Fibroblast of villous mesenchyme (primary cell): ENCODE measurements at places on chromosomes 1 and 21.

DNA sequence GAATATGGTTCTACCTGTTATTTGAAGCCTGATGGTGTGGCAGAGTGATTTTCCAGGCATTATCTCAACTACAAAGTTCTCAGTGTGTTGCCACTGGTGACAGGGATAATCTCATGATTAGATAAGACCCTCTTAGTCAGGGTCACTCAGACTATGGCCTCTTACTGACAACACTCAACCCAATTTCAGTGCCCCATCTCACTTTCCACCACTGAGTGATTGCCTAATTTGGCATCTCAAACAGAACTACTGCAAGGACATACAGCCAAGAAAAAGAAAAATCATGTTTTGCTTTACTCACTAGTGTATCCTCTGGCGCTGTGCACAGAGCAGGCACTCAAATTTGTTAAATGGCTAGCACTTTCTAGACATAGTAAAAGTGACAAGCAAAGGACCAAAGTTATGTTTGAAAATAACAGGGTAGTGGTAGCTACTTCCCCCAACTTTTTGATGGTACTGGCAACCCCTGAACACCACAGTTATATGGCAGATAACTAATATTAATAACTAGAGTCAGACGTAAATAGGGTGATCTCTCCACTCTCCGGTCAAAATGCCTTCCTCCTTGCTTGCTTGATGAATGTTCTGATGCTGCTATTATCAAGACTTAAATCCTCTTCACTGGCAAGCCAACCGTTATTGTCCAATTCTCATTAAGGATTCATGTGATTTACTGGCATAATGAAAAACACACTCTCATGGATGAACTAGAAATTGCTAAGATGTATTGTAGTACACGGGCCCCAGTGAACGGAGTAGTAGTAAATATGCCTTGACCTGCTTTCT is 37.1 kb upstream of the SLC30A10 start:
- DNase-seq = no peak

GRCh38 chr21:27047658-27048314 is 80.9 kb upstream of the ADAMTS5 start:
- peak; percentile 37 for DNase-seq

- DNase-seq = no peak
Measured at GRCh38 chr21:27021801-27022200, 54.9 kb upstream of the ADAMTS5 start.

- no peak for DNase-seq
Measured at GRCh38 chr1:119516680-119517079, 9.7 kb downstream of the HSD3B1 start.

GRCh38 chr1:157105298-157105987 is 5.8 kb upstream of the ETV3L start:
- DNase-seq = no peak

GRCh38 chr1:24502709-24503058 is at the start of gene RCAN3:
RCAN3 (plus strand) TSS chr1:24502836; CDS start chr1:24514373, 11,537 bp downstream.
- DNase-seq = peak; percentile 79

DNA sequence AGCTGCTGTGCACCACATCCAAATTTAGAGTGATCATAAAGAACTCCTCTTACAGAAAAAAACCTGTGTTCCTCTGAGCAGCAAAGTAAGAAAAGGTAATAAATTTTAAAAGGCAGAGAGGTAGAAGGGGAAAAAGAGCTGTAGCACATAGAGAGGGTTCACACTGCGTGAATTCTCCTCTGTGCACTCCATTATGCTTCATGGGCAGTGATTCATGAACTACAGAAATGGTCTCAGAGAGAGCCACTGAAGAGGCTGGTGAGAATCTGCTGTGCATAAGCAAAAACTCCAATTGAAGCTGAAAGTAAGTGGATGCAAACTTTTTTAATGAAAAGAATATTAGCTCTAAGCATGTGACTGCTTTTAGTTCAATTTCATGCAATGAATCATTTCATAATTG is 65.0 kb downstream of the CRB1 start:
- no peak for DNase-seq

DNA sequence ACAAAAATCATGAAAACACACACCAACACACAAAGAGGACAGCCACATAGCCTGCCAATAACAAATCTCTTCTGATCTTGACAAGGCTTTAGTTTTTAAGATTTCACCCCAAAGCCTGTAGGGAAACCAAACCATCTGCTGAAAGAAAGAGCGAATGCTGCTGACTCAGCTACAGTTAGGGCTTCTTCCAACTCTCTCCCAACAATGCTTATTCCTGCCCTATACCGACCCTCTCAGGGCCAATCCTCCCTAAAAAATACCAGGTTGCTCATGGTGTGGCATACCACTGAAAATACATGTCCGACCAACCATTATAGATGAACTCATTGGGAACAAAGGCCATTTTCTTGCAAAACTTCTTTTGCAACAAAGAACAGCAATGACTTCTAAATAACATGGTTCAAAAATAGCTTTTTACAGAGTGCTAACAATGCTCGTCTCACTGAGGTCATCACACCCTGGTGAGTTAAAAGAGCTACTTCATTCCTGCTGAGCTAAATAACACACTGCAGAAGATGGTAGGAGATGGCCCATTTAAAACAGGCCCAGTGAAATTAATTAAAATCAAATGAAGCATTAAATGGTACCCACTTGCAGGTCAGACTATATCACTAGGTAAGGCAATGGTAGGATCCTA is 86.1 kb downstream of the KIAA0319L start:
- DNase-seq = no peak

DNA sequence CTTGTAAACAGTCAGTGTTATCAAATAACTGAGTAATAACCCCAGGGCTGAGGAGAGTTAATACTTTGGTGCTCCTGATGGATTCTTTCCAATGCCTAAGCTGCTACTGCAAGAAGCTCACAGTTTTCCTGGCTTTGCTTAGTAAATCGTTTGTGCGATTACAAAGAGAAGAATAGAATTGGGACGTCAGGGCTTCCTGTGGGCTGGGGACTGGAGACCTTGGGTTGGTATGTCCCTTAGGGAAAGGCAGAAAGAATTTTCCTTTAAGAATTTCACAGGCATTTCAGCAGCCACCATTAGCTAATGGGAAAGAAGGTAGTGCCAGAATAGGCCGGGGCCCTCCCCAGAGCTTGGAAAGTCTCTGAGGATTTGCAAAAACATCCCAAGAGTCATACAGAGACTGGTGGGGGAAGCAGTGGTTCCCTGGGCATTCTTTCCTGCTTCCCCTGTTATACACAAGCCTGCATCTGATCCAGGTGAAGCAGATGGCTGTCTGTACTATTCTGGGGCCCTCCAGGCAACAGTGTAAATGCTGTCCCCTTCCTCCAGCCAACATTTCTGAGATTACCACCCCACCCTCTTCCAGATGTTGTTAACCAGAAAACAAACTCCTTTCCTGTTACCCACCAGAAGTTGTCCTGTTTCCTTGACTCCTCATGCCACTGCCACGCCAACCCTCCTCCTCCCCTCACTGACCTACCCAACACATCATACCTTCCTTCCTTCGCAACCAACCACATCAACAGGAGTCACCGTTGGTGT is 40.2 kb downstream of the PLXNA2 start:
- no peak for DNase-seq

GRCh38 chr1:17732475-17732874 is 22.7 kb upstream of the ACTL8 start:
- DNase-seq = peak; percentile 2

DNA sequence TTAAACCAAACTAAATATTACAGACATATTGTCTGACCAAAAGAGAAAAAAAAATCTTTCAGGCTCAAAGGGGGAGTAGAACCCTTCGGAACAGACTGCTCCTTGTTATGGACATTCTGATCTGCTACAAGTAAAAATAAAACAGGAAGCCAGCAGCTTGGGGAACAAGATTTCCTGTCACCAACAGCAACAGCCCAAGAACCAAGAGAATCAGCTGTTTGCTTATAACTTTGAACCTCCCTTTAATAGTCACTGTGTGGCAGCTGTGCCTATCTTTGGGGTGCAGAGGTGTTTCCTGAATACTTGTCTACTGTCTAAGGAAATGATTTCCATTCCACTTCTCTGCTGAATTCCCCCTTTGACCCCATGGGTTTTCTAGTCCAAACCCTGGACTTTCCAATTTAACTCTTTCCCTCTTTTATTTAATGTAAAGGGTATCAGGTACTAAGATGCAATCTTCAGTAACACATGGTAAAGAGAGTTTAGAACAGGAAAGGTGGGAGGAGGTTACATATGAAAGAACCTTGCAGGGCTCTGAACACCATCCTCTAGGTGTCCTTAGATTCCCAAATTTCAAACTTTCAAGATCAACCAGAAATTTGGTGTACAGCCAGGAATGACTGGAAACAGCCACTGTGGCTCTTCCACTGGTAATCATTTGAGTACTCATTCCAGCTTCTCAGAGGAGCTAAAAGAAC is 38.6 kb downstream of the GPR3 start:
- peak; percentile 22 for DNase-seq

- no peak for DNase-seq
Measured at GRCh38 chr1:199690496-199690895, 337.0 kb upstream of the NR5A2 start.

- DNase-seq = no peak
Measured at GRCh38 chr1:226029093-226029496, 30.0 kb upstream of the SDE2 start.

DNA sequence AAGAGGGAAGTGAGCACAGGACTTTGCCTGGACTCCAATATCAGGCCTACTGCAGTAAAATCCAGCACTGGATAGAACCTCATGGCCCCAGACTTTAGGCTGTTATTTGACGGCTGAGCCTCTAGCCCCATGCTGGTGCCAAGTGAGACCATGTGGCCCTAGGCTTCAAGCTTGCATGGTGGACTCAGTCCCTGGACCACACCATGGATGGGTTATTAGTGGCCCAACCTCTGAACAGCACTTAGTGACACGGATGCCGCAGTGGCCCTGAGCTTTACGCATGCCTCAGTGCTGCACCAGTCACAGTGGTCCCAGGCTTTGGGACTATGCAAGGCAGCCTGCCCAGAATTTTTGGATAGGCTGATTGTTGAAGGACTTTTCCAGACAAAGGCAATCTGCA is 13.0 kb downstream of the IFI44L start:
- no peak for DNase-seq

DNA sequence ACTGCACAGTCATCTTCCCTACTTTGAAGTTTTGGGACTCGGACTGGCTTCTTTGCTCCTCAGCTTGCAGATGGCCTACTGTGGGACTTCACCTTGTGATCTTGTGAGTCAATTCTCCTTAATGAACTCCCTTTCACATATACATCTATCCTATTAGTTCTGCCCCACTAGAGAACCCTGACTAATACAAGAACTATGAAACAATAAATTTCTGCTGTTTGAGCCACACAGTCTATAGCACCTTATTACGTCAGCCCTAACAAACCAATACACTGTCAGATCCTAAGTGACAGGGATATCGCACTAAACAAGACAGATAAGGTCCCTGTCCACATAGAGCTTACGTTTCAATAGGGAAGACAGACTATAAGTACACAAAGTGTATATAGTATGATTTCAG is 120.1 kb downstream of the PLPP3 start:
- DNase-seq = no peak

DNA sequence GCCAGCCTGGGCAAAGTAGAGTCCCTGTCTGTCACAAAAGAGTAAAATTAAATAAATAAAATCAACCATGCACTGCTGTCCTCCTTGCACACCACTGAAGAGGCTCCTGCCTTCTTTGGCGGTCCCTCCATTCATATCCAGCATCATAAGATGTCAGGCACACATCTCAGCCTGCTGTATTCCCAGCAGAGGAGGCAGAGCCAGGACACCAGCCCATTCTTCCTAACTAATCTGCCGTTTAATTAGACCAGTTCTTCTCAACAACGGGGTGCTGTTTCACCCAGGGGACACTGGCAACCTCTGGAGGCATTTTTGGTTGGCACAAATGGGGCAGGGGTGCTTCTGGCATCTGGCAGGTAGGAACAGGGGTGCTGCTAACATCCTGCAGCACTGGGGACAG is 119.7 kb downstream of the ETS2 start:
- DNase-seq = no peak

- DNase-seq = no peak
Measured at GRCh38 chr1:211529453-211529852, 37.5 kb upstream of the RD3 start.

DNA sequence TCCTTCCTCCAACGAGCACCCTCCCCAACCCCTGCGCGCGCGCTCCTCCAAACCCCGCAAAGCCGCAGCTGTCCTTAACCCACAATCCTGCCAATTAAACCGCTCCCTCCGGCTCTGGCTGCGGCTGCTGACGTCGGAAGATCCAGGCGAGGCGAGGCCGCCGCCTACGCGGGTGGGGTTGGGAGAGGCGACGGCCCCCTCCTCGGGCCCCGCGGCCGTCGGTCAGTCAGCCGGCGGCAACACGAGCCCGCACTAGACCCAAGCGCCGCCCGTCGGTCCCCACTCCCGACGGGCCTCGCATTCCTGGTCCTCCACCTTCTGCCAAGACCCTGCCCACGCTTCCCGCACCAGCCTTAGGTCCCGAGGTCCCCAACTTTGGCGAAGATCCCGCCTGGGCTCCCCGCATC is 75.4 kb downstream of the VWA5B1 start:
- DNase-seq = no peak

DNA sequence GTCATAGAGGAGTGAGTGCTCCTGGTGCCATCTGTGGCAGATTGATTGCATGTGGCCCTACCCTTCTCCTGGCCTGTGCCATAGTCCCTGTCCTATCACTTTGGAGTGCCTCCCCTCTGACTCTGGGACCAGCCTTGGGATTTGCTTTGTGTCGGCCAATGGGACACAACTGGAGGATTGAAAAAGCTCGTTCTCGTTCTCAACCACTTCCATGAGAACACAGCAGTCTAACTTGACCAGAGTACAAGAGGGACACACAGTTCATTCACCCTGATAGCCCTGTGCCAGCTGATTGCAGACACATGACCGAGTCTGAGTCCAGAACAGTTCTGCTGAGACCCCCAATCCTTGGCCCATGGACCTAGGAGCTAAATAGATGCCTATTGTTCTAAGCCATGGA is 47.8 kb downstream of the C1orf198 start:
- DNase-seq = no peak

GRCh38 chr21:16476056-16476825 is 746.5 kb downstream of the USP25 start:
- DNase-seq = peak; percentile 33

- no peak for DNase-seq
Measured at GRCh38 chr1:233600488-233600887, 13.4 kb upstream of the KCNK1 start.

- peak; percentile 48 for DNase-seq
Measured at GRCh38 chr1:222618880-222619596, 1.1 kb downstream of the MIA3 start.

DNA sequence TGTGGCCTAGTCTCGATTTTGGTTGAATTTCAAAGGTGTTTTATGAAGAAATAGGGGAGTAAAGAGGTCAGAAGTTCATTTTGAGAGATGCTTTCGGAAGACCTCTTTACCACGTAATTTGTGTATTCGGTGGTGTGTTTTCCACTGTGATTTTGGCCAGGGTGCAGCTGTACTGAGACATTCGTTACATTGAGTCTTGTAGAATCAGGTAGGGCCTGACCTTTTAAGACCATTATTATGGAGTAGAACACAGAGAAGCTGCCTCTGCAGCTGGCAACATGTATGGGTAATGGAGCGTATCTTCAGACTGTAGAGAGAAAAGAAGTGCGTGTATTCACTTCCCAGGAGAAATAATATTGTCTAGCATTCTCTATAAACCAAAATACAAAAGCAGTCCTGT is 326.5 kb downstream of the PDE4B start:
- no peak for DNase-seq

GRCh38 chr1:219581344-219581743 is 31.6 kb downstream of the ZC3H11B start:
- no peak for DNase-seq
